Activated T-cell treated with anti-CD3 and anti-CD28 coated beads, Interleukin-2, amount 50 U/mL, for 72 hours (primary cell): ENCODE measurements at places on chromosomes 5 and 9.
A peak's percentile ranks its signal among the peaks of the same experiment; 100 is the strongest.

GRCh38 chr5:175711472-175712312 is 53.8 kb downstream of the HRH2 start:
- DNase-seq: no peak

GRCh38 chr5:2582106-2582505 is 169.4 kb downstream of the IRX2 start:
- no peak for DNase-seq

DNA sequence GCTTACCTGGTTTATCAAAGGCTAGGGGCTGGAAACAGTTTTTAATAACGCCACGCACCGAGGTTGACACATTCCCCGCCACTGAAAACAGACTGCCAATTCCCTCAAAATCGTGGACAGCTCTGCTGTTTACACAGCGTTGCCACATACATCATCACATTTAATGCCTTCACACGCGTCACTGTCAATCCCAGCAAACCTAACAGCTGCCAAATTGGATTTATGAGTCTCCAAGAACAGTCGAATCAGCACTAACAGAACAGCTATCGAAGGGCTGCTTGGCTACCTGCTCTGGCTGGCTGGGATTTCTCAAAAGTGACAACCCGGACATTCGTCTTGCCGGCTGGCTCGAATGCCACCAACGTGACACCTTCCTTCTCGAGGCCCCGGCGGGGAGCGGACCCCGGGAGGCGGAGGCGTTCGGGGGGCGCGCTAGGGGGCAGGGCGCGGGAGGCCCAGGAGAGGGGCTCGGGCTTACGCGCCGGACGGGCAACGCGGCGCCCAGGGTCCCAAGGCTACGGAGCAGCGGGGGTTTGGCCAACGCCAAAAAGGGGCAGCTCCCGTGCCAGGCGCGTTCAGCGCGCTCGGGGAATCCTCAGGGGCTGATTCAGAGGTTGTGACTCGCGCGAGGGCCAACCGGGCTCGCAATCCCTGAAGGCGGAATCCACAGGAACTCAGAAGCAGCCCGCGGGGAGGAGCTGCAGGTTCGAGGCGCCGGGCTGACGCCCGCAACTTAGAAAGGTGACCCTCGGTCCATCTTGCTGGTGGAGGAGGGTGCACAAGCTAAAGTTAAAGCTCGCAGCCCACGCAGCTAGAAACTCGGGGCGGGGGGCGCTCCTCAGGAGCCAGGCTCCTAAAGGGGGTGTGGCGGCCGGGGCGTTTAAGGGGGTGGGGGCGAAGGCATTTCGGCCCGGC is 1.2 kb downstream of the CDC14B start:
- DNase-seq: peak; percentile 21

DNA sequence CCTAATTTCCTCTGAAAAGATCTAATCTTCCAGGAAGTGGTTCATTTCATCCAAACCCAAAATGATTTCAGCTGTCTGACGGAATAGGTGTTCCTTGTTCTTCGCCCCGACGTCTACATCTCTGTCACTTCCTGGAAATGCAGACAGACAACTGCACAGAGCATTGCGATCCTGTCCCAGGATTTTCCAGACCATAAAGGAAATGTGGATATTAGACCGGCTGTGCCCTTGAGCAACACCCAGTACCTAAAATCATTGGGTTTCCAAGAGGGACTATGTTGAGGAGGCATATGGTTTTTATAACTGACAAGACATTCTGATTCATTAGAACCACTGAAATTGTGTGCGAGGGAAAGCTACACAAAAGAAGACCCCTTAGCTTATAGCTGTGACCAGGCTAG is 74.2 kb downstream of the MSX2 start:
- no peak for DNase-seq

GRCh38 chr9:113164536-113165300 is 13.9 kb downstream of the SLC31A2 start:
- DNase-seq: no peak

GRCh38 chr9:37938121-37938891 is 34.4 kb upstream of the SLC25A51 start:
- DNase-seq: no peak

DNA sequence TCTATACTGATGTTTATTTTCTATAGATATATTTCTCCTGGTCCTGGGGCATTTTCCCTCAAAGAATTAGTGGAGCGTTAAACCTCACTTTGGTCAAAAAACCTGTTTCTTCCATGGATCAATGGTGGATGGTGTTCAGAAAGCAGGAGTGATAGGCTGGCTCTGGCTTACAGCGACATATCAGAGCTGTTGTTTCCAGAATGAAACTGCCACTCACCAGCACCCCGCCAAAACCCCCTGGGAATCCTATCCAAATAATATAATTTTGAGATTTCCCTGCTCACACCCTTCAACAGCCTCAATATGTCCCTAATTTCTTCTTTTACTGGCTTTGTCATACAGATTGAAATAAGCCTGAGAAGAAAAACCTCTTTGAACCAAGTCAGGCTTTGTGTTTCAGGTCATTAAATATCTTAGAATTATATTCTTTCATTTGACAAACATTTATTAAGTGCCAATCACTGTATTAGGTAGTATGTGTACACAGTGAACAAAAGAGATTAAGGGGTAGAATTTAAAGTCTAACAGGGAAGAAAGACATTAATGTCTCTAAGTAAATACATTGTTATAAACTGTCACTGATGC is 144.5 kb upstream of the GPR151 start:
- DNase-seq: no peak

DNA sequence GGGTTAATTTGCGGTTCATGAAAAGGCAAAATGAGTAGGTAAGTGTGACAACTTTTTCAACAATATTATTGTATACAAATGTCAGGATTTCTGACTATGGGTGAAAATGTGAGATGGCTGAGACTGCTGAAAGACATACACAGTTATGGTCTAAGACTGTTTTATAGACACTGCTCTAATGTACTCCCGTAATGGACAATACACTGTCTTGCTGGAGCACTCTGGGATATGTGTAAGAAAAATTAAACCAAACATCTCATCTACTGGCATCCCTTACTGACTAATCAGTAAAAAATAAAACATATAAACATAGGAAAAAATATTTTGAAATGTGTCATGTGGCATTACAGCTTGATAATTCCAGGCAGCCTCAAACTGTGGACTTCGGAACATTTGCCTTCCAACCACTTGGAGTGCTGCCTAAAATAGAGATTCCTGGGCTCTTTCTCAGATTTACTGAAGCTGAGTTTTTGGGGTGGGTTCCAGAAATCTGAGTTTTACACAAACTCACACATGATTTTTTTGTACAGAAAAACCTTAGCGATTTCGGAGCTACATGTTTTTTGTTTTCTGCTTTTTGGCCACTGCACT is 233.9 kb upstream of the TBCA start:
- no peak for DNase-seq

DNA sequence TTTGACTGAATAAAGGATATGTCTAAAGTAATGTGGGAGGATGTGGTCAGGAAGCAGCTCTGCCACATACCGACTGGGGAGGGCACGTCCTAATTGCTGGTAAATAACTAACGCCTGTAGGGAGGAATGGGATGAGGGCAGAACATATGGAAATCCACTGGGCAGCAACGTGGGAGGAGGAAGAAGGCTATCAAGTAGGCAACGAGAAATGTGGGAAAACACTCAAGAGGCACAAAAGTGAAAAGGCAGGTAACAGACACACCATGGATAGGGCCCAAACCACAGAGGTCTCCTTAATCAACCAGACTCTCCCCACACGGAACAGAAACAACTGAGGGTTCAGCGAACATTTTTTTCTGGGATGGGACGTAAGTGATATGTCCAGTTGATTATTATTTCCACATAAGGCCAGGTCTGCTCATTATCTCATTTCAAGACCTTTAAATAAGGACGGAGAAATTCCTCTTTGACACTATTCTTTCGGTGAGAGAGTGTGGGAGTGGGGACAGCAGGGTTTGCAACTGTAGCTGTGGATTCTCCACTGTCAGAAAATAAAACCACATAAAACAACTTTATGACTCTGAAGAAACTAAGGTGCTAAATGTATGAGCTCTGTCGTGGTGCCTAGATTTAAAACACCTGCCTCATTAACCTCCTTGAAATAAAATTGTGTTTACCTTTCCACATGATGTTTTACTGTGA is 17.0 kb downstream of the IARS1 start:
- no peak for DNase-seq

DNA sequence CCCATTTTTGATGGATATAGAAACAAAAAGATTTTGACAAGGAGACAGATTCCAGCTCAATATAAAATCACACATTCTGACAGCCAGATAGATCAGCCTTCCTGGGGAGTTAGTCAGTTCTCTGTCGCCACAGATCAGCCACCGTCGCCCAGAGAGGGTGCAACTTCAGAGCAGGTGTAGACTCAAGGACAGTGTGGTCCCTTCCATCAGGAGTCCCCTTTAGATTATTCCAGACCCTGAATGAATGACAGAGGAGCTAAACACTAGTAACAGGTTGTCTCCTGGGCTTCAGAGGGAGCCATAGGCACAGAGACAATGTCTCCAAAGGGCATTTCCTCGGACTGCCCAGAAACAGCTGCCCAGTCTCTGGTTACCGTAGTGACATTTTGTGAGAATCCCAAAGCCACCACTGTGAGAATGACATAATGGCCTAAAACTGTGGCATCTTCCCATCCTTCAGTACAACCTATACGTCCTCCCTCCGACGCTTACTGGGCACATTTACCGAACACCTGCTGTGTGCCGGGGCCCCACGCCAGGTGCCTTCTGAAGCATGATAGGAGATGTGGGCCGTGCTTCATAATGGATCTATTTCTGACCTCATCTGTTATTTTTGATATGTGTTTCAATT is 47.4 kb upstream of the SLC2A8 start:
- no peak for DNase-seq

GRCh38 chr9:83007521-83008300 is 55.2 kb downstream of the RASEF start:
- no peak for DNase-seq

GRCh38 chr9:27673641-27674040 is 100.4 kb upstream of the C9orf72 start:
- no peak for DNase-seq

DNA sequence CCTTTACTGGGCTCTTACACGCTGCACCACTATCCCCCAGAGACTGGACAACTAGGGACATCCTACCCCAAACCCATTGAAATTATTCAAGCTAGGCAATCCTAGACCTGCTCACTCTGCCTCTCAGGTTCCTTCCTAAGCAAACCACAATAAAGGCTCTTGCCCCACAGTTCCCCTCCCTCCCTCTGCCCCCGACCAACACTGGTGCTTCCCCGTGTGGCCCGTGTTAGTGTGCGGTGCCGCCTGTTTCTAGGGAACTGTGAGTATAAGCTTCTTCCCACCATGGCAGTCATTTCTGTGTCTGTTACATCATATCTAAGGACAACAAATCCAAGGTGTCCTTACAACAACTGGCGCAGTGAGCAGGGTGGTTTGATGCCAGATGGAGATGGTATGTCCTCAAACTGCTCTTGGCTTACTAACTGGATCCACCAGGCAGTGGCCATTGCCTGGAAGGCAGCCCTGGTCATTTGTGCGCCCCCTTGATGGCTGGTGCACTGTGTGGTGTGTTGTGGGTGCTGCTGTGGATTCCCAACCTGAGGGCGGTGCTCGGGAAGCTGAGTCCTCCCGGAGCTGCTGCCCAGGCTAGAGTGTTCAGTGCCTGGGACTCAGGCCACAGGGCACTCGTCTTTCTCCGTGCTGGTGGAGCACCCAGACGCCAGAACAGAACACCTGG is 8.4 kb upstream of the MXD3 start:
- DNase-seq: no peak

GRCh38 chr5:170092455-170093101 is 13.1 kb upstream of the FOXI1 start:
- DNase-seq: no peak

DNA sequence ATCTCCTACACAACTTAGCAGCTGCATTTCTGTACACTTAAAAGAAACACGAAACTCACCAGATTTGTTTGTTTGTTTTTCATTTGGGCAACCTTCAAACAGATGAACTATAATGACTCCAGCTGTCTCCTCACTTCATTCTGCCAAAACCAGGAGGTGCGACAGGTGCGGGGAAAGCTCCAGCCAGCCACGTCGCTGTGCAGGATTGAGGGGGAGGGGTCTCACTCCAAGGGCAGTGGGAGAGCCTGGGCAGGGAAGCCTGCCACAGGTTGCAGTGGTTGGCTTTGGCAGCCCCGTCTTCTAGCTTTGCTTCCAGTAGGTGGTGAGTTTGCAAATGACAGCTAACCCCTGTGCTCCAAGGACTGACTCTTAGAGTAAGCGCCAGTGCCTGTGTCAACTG is 215.8 kb downstream of the CEMIP2 start:
- no peak for DNase-seq

- DNase-seq: peak; percentile 60
Observed at GRCh38 chr5:149581192-149581861, at the start of gene ARHGEF37. Gene ARHGEF37, plus strand, starts transcription at chr5:149581498. Its CDS starts 16,272 bp downstream, at chr5:149597770.

DNA sequence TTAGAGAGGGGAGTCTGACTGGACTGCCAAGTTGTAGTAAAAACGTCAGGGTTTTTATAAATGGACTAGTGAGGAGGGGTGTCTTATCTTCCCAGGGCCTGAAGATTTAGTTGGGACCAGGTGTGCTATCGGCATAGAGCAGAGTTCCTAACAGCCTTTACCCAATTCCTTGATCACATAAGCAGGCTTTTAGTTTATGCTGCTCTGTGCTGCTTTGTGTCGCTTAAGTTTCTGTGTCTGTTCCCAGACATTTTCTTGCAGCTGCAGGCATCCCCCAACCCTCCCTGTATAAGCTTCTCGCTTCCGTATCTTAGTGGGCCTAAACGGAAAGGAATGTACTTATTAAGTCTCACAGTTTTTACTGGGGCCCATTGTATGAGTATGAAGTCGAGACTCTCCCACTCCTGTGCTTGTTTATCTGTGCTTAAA is 2.6 kb upstream of the SMC5 start:
- no peak for DNase-seq

- no peak for DNase-seq
Observed at GRCh38 chr9:137026828-137027227, 1.2 kb downstream of the ABCA2 start.

GRCh38 chr5:76809141-76809540 is 9.7 kb upstream of the F2RL1 start:
- DNase-seq: no peak

- no peak for DNase-seq
Observed at GRCh38 chr9:109354190-109354589, 33.3 kb upstream of the EPB41L4B start.
